Right atrium auricular region (tissue), 2 donors: ENCODE measurements at places on chromosomes 11 and 22. TPM values are rescaled to one million over a fixed set of nuclear protein-coding genes. Genes with fewer than 3 reads are reported as not detected.

DNA sequence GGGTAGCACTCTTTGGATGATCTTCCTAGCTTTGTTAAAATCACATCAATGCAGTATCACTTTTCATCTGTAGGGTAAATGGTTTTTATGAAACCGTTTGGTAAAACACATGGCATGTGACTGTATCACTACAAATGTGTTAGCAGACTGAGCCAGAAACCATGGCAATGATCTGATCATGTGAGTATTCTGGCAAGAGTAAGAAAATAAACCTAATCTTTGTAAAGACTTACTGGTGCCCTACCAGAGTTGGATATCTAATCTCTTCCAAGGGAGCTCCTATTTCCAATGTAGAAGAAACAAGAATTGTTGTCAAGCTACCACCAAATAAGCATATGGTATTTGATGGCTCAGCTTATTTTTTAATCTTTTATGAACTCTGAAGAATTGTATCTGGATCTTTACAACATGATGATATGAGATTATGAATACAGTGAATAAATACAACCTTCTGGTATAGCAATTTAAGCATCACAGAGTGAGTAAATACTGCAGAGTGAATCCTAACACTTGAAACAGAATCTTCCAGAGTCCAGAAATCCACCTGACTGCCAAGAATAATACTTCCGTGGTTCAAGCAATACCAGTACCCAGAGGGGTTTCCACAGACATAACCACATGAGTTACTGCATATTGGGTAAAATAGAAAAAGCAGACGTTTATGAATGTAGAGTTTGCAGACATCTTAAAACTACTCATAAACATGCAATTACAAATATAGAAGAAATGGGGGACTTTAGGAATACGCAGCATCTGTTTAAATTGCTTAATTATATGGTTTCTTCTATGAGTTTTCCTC lies 238.8 kb downstream of the TTC28 start:
- no peak overlapping the region for H3K27ac ChIP-seq
- no peak for DNase-seq
- H3K27me3 ChIP-seq, result no peaks in the 10 kb centered on the region
- H3K4me1 ChIP-seq, result peaks cover 22% of the 10 kb centered on the region
- H3K4me3 ChIP-seq, result no peak overlapping the region

DNA sequence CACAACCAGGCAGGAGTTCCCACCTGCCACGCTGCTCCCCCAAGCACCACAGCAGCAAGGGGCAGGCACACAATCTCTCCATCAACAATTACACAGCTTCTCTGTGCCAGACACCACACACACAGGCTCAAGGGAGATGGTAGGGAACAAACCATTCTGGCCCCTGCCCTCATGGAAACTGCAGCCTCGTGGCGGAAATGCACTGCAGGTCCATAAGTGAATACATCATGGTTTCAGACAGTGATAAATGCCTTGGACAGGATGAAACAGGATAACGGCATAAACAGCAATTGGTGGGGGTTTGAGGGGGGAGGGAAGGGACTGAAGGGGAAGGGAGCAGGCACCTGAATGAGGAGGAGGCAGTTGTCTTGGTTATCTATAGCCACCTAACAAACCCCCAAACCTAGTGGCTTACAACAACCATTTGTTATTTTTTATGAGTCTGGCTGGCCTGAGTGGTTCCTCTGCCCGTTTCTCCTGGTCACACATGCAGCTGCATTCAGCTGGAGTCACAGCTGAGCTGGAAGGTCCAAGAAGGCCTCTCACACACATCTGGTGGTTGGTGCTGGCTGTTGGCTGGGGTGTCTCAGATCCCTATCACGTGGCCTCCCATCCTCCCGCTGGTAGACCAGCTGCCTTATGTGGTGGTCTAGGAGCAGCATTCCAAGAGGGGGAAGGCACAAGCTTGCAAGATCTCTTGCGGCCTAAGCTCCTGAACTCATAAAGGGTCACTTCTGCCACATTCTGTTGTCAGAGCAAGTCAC lies 15.0 kb upstream of the YWHAH start:
- no peak overlapping the region for H3K4me3 ChIP-seq
- no peak overlapping the region for H3K27ac ChIP-seq
- no peaks in the 10 kb centered on the region for H3K27me3 ChIP-seq
- H3K4me1 ChIP-seq, result no peaks in the 10 kb centered on the region

- H3K27me3 ChIP-seq, result no peaks in the 10 kb centered on the region
- peaks cover 52% of the 10 kb centered on the region for H3K36me3 ChIP-seq
- peak overlapping the region; percentile 15 for H3K27ac ChIP-seq
- peaks cover under 1% of the 10 kb centered on the region for H3K4me1 ChIP-seq
- no peak overlapping the region for H3K4me3 ChIP-seq
These were observed 11.2 kb downstream of the MCAM start for GRCh38 chr11:119305556-119306372.

C11orf52 gene
- 1.5 TPM for total RNA-seq

- H3K27me3 ChIP-seq, result no peaks in the 10 kb centered on the region
- no peak overlapping the region for H3K4me3 ChIP-seq
- H3K4me1 ChIP-seq, result peaks cover 41% of the 10 kb centered on the region
- H3K27ac ChIP-seq, result no peak overlapping the region
- DNase-seq, result no peak
These were observed 933 bp downstream of the ACTN3 start for GRCh38 chr11:66547662-66548009.

DNA sequence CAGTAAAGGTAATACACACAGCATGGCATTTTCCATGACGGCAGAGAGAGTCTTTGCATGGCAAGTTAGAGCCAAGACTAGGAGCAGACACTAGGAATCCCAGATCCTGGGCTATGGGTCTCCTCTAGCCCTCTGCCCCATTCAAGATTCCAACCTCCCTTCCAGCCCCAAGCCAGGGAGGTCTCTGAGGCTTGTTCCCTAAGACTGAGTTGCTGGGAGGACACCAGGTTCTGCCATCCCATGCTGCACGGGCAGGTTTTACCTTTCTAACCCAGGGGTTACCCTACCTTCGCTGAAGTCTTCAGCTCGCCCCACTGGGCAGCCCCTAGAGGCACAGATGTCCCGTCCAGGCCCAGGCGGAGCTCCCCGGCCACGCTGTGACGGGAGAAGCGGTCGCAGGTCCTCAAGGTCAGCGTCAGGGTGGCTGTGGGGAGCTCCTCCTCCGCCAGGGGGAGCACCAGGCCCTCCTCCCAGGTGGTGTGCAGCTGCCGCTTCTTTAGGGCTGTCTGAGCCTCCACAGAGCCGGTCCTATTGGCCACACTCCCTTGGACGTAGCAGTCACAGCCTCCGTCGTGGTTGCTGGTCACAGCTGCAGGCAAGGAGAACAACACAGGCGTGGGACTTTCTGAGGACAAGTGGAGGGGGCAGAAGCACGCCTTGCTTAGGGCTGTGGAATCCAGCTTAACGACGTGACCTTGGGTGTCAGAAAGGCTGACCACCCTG lies 33.8 kb downstream of the SYT13 start:
- no peaks in the 10 kb centered on the region for H3K27me3 ChIP-seq
- peak overlapping the region; percentile 24 for H3K4me3 ChIP-seq
- no peaks in the 10 kb centered on the region for H3K4me1 ChIP-seq
- DNase-seq, result no peak

DNA sequence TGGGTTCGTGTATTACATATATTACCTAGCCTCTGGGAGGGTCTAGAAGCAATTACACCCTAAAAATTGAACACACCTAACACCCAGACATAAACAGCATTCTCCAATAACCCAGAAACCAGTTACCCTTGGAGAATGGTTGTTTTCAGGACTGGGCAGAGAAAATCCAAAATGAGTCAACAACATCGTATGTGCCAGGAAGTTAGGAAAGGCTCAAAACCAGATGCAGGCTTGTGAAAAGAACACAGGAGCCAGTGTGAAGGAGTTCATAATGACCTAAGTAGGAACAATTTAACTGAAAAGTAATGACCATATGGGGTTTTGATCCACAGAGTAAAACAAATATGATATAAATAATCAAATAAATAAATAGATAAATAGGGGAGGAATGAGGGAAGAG lies 5.1 kb upstream of the CLPB start:
- no peaks in the 10 kb centered on the region for H3K27me3 ChIP-seq
- H3K27ac ChIP-seq, result peak overlapping the region; percentile 12
- H3K4me3 ChIP-seq, result no peak overlapping the region
- no peaks in the 10 kb centered on the region for H3K4me1 ChIP-seq
- no peak for DNase-seq
- H3K36me3 ChIP-seq, result no peaks in the 10 kb centered on the region
